NCI-H345 (cell line): ENCODE measurements at places on chromosomes 3 and 15.
A peak's percentile ranks its signal among the peaks of the same experiment; 100 is the strongest.

DNA sequence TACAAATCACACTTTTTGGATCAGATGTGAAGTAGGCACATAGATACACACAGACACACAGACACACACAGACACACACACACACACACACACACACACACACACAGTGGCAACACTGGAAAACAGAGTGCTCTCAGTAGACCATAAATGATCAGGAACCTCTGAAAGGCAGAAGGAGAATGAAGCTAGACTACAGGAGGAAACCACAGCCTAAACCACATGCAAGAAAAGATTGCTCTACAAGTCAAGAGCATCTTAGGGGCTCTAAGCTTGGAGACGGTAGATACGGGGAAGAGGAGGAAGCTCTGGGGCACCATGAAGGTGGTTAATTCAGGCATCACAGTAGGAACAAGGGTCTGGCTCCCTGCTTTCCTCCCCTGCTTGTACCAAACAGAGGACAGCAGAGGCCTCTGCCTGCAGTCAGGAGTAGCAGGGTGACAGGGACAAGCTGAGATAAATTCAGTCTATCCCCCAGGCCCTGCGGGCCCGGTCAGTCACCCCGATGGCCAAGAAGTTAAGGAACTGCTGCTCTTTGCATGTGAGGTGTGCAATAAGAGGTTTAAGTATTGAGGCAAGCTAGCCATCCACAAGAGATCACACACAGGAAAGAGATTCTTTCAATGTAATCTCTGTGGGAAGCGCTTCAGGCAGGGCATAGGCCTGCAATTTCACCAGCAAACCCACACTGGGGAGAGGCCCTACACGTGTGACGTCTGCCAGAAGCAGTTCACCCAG lies 23.5 kb upstream of the ARPIN start:
- DNase-seq, result no peak

GRCh38 chr3:100928638-100929428 lies 64.4 kb downstream of the ABI3BP start:
- DNase-seq, result no peak

GRCh38 chr3:129606636-129607390 lies at the start of gene PLXND1:
PLXND1 (minus strand) TSS chr3:129606676; CDS start chr3:129606639, 37 bp downstream.
- peak; percentile 52 for DNase-seq

DNA sequence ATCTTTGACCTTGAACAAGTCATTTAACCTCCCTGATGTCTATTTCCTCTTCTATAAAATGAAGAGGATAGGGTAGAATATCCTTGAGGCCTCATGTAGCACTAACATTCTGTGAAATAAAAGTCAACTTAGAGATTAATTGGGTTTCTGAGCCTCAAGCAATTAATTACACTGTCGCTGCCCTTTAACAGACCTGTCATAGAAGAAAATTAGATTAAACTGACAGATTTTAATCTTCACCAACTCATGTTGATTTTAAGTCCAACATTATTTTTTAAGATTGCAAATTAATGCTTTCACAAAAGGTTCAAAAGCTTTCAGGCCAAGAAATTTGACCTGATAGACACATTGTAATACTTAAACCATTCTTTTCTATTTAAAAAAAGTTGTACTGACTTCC lies 8.1 kb upstream of the MNS1 start:
- DNase-seq, result no peak

- DNase-seq, result no peak
Measured at GRCh38 chr15:58228718-58229117, 90.5 kb downstream of the AQP9 start.

- DNase-seq, result no peak
Measured at GRCh38 chr3:171888466-171888865, 45.3 kb downstream of the TMEM212 start.

DNA sequence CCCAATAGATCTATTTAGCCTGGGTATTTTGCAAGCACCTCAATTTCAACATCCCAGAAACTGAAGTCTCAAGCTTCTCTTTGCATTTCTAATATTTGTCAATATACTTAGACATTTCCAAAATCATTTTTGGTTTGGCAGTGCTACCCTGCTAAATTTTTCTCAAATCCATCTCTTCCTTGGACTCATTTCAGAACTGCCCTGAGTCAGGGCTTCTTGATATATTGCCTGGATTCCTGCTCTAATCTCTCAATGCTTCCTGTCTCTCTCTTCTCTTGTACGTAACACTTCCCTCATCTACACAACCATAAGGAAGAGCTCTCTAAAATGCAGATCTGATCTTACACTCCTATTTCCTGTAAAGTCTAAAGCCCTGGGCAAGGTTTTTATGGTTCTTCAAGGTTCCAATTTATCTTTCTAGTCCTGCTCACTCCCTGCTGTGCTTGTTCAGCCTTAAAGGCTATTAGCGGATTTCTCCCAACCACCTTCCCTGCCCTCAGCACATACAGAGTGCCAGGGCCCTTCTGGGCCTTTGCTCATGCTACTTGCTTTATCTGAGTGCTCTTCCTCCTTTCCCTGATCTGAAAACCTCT lies 53.0 kb upstream of the MME start:
- DNase-seq, result no peak

- no peak for DNase-seq
Measured at GRCh38 chr3:34504775-34505174, 706.3 kb downstream of the PDCD6IP start.

DNA sequence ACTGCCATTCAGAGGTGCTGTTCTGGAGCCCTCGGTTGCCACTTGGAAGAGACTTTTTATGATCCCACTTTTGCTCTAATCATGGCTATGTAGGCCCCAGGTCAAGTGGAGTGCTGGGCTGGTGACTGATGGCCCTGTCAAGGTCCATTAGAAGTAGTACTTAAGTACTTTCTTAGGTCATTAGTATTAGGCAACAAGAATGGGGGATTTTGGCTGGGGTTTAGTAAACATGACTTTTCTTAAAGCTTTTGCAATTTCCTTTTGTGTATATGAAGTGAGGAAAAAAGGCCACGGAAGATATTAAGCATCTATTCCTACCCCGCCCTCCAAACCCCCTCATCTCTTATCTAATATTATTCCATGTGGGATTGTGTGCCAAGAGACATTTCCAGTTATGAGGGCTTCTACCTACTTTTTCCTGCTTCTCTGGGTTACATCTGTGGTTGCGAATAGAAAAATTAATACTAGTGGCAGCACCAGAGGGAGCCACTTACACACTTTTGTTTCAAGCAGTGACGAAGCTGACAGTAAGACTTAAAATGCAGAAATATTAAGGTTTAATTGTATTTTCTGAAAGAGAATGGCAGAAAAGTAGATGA lies 13.9 kb downstream of the NLGN1 start:
- DNase-seq, result no peak

DNA sequence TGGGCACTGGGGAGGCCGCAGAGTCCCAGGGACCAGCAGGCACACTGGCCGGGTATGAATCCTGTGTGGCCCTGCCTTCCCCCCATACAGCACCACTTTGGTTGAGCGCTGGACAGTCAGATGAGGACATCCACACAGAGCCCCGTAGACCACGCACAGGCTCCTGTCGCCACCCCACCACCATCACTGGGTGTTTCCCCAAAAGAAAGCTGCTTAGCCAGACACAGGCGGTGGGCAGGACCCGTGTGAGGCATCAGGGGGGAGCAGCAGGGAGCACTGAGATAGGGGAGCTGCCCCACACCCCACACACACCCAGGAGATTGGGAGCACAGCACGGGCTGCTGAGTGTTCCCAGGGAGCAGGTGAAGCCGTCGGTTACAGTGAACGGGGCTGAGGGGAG lies 42.4 kb upstream of the SLC41A3 start:
- DNase-seq, result no peak

DNA sequence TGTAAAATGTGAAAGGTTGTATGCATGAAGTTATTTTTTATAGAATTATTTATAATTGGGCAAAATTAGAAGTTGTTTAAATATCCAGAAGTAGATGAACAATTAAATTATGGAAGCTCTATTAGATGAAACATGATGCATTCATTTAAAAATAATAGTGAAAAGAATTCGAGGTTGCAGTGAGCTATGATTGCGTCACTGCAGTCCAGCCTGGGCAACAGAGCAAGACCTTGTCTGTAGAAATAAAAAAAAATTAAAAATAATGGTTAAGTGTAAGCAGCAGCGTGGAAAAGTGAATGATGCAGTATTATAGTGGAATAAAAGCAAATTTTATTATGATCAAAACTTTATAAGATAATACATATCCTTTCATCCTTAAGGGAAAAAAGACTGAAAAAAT lies 14.3 kb downstream of the BUB1B start:
- DNase-seq, result no peak

DNA sequence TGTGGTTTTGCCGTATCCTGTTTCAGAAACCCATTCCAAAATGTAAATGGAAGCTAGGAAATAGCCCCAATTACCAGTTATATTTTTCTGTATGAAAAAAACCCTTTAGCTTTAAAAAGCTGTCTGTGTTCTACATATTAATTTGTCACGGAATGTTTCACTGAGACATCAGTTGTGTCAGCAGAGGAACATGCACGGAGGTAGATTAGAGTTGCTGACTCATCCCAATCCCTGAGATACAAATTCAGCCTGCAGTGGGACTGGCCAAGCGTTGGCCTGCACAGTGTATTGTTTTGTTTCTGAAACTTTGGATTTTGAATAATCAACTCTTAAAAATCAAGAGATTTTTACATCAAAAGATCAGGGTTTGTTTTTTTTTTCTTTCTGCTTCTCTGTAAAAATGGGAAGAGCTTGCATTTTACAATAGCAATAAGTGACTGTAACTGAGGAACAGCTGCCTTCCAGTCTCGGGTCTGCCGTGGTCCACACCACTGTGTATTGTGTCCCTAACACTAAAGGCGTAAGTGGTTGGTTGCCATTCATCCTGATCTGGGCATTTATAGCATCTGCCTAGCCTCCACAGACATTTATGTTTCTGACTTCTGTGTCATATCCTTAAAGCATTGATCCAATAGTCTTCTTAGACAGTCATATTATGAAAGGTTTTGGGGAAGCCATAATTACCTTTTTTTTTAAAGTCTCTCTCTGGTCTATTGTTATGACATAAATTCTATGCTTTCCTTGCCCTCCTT lies 218.1 kb downstream of the ADAMTSL3 start:
- DNase-seq, result no peak

- DNase-seq, result no peak
Measured at GRCh38 chr3:132211896-132212295, 105.3 kb upstream of the ACP3 start.

DNA sequence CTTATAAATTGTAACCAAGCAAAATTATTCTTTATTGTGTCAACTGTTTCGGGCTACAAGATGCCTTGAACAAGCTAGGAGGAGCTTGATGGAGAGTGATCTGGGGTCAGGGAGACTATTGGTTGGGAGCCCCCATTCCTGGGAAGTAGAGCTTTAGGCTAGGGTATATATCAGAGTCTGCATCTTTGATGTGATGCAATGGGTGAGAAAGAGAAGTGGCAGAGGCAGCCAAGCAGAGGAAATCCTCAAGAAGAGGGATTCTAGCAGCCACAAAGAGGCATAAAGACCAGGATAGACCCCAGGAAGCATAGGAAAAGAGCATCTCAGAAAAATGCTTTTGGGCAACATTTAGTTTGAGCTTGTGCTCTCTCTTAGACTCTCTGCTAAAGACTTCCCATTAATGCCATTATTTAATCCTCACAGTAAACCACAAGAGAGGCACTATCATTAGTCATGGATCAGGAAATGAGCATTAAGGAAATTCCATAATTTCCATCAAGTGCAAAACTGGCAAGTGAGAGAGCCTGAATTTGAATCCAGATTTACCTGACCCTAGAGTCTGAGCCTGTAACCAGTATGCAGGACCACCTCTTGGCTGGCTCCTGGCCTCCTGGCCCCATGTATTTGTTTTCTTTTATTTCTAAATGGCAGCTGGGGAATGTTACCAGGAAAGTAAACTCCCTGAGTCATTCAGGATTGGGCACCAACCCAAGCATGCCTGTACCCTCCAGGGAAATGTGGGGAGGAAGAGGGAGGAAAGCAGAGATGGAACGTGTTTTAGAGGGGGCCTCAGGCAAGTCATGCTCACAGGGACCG lies 118.7 kb downstream of the RPL22L1 start:
- DNase-seq, result no peak
